ENCODE measurements at places on chromosomes 1 and 21.
A peak's percentile ranks its signal among the peaks of the same experiment; 100 is the strongest.

- DNase-seq = peak; percentile 86
Measured at GRCh38 chr1:152188673-152189591, 29.9 kb upstream of the RPTN start.

- peak; percentile 17 for DNase-seq
Measured at GRCh38 chr1:155309423-155310021, 856 bp downstream of the FDPS start.

GRCh38 chr1:200317236-200317635 is 92.6 kb downstream of the ZNF281 start:
- DNase-seq = peak; percentile 55

GRCh38 chr21:33369586-33369985 is 33.6 kb upstream of the IFNGR2 start:
- DNase-seq = no peak

GRCh38 chr1:46021046-46021996 is 111.1 kb downstream of the PIK3R3 start:
- no peak for DNase-seq

GRCh38 chr21:21436012-21436534 is 437.9 kb downstream of the NCAM2 start:
- no peak for DNase-seq

GRCh38 chr1:174040387-174040786 is 18.2 kb upstream of the RC3H1 start:
- DNase-seq = no peak

GRCh38 chr1:57984277-57984676 is 560.4 kb upstream of the DAB1 start:
- no peak for DNase-seq

DNA sequence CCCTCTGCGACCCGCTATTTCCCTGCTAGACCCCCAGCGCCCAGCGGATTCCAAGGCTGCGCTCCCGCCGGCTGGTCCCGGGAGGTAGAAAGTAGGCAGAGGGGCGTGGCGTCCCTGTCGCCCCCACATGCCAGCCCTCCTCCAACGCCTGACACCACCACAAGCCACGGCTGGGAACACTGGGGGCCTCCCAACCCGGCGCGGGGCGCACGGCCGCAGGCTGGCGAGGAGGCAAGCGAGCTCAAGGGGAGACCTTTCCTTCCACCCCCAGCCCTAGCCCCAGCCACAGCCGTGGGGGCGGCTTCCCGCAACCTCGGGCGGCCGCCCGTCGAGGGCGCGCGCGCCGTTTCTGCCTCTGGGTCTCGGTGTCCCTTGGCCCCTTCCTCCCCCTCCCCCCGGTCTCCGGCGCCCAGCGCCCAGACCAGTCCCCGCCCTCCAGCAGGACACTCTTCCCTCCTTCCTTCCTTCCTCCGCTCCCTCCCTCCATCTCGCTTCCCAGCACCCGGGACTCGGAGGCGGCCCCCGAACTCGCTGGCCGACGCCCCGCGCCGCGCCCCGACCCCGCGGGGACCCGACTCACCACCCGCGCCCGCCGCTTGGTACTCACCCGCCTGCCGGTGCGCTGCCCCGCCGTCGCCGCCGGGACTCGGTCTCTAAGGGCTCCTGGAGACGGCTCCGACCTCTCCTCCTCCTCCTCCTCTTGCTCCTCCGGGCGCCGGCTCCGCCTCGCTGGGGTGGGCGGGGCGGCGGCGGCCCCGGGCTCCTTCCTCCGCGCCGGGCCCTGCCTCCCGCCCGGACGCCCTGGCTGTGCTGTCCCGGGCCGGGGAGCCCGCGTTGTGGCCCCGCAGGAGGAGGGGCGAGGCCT is at the start of gene GNG12:
Gene GNG12 (minus strand): TSS at position 731 of the 865 bp plus-strand sequence. CDS start 125,781 bp downstream, outside the sequence.
- DNase-seq = peak; percentile 86

DNA sequence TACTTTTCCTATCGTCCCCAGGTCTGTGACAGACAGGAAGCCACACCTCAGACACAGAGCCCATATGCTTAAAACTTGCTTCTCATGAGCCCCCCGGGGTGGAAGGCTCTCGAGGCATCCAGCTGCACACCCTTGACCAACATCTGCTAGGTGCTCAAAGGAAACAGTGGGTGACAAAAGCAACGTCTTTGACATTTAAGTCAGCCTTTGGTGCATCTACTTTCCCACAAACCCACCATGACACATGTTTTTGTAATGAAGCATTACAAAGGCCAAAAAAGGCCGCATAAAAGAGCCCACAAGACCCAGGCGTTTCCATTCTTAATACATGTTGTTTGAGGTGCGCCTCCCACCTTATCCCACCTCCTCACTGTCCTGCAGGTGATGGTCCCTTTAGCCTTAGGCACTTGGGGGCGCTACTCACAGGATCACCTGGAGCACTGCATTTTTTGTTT is 11.8 kb upstream of the FASLG start:
- no peak for DNase-seq

DNA sequence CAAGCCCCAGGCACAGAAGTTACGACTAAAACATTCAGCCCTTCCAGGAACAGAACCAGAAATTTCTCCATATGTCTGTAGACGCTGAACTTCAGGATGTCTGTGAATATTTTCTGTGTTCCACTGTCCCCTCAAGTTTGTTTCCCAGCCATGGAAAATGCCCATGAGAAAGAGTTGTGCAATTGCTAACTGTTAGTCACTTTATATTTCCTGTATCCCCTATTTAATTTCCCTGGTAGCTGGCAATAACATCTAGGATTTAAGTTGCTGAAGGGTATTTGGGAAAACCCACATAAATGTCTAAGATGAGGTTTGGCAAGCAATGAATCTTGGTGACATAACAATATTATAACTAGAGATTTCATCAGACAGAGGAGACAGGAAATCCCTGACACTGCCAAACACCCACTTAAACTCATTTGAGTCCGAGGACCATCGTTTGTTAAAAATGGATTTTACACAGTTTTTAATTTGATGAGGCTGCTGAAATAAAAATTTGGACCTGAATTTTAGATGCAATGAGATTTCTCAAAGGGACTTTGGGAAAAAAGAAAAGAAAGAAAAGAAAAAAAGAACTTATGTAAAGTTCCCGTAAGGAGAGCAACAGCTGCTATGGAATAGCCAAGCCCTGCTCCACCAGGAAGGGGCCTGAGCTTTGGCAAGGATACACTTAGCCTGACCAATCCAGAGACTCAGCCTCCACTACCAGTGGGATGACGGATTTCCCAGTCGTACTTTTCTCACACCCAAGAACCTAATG is 21.8 kb upstream of the ERRFI1 start:
- peak; percentile 50 for DNase-seq

DNA sequence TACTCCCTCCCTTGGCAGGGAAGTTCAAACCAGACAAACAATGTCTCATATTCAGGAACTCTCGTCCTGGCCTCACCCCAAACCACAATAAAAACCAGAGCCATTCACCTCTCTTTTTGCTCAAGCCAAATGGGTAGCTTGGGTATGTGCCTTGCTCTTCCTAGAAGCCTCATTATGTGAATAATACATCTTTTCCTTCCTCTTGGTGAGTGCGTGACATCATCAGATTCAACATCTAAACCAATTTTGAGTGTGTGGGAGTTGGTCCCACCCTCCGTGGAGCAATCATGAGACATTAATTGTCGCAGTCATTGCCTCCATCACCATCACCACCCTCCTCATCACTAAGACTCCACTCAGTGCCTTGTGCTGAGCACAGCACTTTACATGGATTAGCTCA is 482.9 kb downstream of the PTPRU start:
- DNase-seq = no peak

GRCh38 chr21:38691631-38692030 is 114.1 kb upstream of the ETS2 start:
- DNase-seq = no peak

DNA sequence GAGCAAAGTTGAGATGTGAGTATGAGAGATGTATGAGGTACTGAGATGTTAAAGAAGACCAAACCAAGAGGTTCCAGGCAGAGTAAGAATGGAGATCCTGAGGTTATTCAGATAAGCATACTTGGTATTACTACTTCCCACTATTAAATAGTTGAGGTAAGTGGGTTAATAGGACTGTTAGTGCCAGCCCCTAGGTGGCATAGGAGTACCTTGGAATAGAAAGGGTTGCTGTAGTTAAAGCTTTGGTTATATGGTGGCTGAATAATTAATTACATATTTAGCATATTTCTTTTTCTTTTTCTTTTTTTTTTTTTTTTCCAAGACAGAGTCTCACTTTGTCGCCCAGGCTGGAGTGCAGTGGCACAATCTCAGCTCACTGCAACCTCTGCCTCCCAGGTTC is 397.9 kb upstream of the TMPRSS15 start:
- DNase-seq = no peak

- DNase-seq = peak; percentile 28
Measured at GRCh38 chr1:107963601-107964335, 1.2 kb downstream of the VAV3 start.

DNA sequence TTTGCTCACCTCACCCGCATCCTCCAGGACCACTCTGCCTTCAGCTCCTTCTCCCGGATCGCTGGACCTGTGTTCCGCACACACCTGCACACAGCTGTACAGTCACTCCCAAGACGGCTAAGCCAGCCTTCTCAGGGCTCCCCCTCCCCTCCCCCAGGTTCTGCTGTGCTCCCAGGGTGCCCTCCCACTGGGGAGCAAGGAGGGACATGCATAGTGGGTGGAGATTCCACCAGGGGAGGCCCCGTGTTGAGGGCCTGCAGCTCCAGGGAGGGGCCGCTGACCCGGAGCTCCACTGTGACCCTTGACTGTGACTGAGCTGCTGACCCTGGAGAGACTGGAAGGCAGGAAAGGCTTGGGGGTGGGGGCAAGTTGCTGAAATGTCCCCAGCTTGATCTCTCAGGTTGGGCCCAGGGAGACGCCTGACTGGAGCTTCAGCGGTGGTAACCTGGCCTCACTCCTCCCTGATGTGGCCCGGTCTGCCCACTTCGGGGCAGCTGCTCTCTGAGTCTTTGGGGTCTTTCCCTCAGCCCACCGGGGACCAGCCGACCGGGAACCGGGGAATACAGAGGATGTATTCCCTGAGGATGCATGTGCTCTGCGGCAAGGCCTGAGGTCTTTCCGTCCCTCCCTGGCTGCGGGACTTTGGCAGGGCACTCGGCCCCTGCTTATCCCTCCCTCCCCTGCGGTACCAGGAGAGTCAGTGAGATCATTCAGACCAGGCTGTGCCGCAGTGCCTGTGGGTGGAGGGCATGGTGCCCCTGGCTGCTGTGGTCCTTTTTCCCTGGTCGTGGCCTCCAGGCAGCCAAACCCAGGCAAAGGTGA is 28.6 kb upstream of the PLCH2 start:
- DNase-seq = no peak

- no peak for DNase-seq
Measured at GRCh38 chr1:57133686-57134085, 167.9 kb upstream of the C8B start.

GRCh38 chr1:152537496-152537895 is 23.2 kb downstream of the CRCT1 start:
- no peak for DNase-seq

- DNase-seq = peak; percentile 26
Measured at GRCh38 chr1:48889082-48889481, 112.4 kb upstream of the BEND5 start.

DNA sequence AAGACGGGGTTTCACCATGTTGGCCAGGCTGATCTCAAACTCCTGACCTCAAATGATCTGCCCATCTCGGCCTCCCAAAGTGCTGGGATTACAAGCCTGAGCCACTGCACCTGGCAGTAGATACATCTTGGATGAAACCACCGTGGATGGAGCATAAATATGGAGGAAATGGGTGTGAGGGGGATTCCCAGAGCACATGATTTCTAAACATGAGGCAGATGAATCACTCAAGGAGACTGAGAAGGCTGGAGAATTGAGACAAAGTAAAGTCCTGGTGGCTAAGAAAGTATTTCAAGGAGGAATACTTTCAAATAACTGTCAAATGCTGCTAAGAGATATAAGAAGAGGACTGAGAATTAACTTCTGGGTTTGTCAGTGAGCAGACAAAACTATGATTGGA is 5.4 kb upstream of the PGBD5 start:
- DNase-seq = no peak

GRCh38 chr1:7578206-7578605 is 192.9 kb upstream of the VAMP3 start:
- no peak for DNase-seq

GRCh38 chr1:41767534-41768525 is 150.9 kb downstream of the HIVEP3 start:
- DNase-seq = no peak

- DNase-seq = peak; percentile 83
Measured at GRCh38 chr1:147892731-147893214, 9.8 kb upstream of the GJA8 start.

DNA sequence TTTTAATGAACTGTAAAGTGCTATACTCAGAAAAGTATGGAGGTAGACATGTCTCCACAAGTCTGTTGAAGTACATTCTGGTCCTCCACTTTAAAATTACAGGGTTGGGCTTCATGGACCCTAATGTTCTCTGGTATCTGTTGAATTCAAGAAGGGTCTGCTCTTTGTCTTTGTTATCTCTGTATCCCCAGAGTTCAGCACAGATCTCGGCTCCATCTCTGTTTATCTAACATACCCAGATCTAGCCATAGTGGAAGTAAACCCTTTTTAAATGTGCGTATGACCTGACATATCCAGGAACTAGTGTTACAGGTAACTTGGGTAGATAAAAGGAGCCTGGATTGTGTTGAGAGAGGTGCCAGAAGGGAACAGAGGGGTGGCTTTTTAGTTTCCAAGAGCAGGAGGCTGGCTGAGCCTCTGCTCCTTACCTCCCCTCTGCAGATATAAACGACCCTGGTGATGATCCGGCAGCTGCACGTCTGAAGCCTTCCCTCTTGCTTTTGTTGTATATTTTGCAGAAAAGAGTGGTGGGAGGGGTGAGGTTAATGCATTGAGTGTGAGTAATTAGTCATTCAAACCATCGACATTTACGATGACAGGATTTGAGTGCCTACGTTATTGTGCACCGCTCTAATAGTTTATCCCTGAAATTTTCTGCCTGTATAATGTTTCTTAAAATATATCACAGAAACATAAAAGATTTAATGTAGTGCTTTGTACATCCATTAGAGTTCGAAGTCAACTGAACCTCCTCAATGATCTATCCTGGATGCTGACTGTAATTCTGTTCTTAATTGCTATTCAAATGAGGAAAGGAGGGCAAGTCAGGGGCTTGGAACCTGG is 30.8 kb downstream of the ELAVL4 start:
- DNase-seq = no peak

DNA sequence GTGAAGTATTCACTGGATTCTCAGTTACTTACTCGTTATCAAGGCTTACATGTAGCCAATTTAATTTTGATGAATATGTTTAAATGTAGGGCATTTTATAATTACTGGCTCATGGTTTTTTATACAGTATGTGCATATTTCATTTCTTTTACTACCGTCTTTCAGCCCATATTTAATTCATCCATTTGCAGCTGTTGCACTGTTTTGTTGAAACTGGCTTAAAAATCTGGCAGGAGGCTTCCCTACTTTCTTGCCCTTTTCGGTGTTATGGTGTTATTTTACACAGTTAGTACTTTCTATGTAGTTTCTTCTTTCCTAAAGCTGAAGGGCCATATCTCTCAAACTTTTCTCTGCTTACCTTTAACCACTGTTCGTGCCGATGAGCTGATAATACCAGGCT is 54.2 kb downstream of the ITSN1 start:
- DNase-seq = no peak
